CD4-positive, alpha-beta T cell treated with Interleukin-4 for 1 hour (primary cell): ENCODE measurements at places on chromosomes 16 and 17.
A peak's percentile ranks its signal among the peaks of the same experiment; 100 is the strongest.

DNA sequence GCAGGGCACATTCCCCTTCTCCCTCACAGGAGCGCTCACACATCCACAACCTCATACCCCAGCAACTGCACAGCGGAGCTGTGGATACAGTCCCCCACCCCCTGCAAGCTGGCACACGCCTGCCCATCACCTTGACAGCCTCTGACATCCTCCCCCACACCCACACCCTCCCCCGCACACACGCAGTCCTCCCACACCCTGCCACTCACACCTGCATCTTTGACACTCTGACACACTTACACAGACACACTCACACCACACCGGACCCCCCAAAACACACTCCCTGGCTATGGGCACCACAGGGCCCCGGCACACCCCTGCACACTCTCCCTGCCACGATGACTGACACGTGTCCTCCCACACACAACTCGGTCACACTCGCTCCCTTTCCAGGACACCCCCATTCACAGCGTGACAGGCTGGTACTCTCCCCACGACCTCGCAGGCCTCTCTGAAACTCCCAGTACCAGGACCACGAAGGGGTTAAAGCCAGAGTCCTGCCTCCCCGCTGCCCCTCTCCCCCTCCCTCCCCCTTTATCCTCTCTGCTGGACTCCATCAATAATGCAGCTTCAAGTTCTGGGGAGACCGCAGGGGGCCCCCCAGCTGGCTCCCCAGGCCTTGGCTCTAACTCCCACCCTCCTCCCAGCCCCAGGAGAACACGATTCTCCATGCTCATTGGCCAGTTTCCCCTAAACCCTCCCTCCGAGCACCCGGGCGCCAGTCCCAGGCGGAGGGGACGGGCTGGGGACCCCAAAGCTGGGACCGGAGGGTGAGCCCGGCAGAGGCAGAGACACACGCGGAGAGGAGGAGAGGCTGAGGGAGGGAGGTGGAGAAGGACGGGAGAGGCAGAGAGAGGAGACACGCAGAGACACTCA, at the start of gene PPP1R1B:
Gene PPP1R1B (plus strand): TSS at position 782 of the 876 bp plus-strand sequence. CDS start 441 bp downstream, outside the sequence.
- no peak for DNase-seq

- DNase-seq: no peak
These were observed 175.7 kb downstream of the PARN start for GRCh38 chr16:14454391-14454790.

- DNase-seq: no peak
These were observed 16.0 kb upstream of the LRRC75A start for GRCh38 chr17:16507918-16508533.

DNA sequence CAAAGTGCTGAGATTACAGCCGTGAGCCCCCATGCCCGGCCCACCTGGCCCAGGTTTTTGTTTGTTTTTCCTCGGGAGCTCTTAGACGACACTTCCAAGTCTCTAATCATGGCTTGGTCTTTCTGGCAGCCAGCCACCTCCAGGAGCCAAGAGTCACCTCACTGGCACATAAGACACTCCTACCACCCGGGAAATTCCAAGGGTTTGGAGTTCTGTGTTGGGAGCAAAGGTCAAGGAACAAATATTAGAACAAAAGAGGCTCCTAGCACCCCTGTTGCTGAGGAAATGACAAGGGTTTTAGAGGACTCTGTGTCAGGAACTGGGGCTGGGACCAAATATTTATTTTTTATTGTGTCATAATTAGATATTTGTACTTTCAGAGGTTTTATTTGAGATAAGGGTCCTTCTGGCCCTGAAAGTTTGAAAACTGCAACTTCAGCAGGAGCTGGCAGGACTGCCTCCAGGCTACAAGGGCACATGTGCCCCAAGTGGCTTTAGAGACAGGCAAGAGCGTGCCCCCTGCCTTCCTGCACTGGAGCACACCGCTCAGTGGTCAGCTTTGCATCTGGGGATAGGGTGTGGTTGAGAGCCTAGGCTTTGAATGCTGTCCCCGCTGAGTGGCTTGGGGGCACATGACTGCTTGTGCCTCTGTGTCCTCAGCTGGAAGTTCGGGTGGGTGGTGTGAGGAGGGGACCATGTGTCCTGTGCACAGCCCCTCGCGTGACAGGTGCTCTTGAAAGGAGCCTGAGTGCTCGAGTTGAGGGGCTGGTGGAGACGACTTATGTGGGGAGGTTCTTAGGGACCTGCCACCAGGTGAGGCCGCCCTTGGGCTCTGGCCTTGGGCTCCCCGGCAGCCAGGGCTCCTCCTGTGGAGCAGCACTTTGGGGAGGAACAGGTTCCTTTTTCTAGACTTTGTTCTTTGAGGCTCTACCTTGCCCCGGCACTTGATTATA, 29.7 kb downstream of the MGRN1 start:
- DNase-seq: no peak

- no peak for DNase-seq
These were observed 47.8 kb downstream of the BMERB1 start for GRCh38 chr16:15482068-15482747.

DNA sequence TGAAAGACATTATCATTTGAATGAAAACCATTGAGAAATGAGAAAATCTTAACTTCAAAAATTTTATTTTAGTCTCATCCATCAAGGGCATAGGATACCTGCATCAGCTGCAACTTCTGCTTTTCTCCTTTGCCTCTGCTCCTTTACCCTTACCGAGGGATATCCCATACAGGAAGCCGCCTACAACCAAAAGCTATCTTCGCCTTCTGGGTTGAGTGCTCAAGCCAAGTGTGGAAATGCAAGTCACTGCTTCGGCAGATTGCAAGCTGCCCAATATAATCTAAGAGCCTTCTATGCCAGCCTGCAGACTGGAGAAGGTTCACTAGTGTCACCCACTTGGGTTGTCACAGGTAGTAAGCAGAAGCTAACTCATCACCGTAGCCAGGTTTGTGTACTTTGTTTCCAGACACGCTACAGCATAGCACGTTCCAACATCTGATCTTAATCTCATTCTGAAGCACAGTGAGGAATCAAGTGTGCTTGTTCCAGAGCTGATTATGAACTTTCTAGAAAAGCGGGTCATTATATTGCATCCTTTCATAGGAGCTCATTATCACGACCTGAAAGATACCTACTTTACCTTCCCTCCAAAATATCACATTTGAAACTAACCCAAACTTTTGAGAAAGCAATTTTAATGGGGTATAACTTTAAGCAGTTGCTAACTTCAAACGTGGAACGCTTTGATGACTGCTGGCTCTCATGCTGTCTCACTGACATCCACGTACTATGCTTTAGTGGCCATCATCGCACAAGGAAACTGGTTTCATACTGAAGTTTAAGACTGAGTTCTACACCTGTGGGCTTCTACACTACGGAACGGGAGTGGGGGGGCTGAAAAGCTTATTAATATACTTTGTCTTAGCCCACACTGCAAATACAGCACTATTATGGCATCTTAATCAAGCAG, 8.0 kb upstream of the UNK start:
- peak; percentile 60 for DNase-seq

GRCh38 chr17:75553295-75554110, 28.0 kb downstream of the LLGL2 start:
- no peak for DNase-seq
